CD4-positive, alpha-beta memory T cell (primary cell): ENCODE measurements at places on chromosomes 12 and 14.

DNA sequence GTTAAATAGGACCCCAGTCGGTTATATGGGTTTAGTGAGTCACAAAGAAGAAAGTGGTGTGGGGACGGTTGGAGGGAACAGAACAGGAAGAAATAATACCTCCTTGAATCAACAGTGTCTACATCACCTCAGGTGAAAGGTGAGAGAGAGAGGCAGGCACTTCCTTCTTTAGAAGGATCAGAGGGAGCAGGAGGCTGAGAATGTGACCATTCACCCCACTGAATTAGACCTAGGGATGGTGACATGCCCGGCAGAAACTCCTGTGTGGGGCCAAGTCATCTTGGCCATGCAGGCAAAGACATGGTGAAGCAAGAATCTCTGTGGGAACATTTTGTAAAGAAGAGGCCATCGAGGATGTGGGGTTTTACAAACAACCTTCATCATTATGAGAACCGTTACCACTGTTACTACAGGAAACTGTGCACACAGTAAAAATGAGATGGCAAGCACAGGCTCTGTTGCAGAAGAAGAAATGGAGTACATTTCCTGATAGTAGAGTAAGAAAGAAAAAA is 1196.9 kb downstream of the VRK1 start:
- DNase-seq = peak; percentile 75

- no peak for DNase-seq
Measured at GRCh38 chr12:77954206-77954555, 123.5 kb downstream of the NAV3 start.

GRCh38 chr12:57485695-57486094 is 2.2 kb upstream of the MARS1 start:
- DNase-seq = no peak

- DNase-seq = no peak
Measured at GRCh38 chr14:38174711-38175110, 33.0 kb upstream of the SSTR1 start.

DNA sequence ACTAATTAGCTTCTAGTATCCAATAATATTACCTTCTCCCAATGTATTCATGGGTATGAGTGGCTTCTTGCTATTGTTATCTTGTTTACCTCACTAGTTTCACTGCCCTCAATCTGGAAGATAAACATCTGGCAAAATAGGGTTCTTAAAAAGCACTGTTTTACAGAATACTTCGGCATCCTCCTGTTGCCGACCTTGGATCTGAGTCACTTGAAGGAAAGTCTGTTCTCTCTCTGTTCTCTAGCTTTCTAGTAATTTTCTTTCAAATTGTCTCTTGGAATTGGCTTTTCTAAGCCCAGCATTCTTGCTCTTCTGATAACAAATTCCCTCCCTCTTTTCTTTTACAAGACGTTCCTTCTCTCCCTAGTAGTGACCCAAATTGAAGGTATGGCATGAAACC is 189.5 kb downstream of the KITLG start:
- no peak for DNase-seq

GRCh38 chr14:53304726-53305381 is 151.7 kb upstream of the DDHD1 start:
- no peak for DNase-seq

GRCh38 chr14:36580856-36581831 is 1.3 kb downstream of the NKX2-8 start:
- no peak for DNase-seq

GRCh38 chr12:112381406-112381882 is 787 bp downstream of the HECTD4 start:
- peak; percentile 49 for DNase-seq

DNA sequence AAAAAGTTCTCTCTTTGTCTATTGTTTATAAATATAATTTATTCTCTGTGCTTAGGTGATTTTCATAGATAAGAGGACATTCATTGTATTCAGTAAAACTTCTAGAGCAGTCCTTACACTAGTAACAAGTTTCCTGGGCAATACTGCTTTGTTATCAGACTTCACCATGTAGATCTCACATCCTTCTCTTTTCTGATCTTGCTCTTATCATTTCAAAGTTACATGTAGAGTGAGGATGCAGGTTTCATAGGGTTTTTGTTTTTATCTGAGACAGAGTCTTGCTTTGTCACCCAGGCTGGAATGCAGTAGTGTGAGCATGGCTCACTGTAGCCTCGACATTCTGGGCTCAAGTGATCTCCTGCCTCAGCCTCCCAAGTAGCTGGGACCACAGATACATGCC is 789.5 kb downstream of the DIO2 start:
- no peak for DNase-seq

GRCh38 chr12:28893365-28893764 is 255.7 kb upstream of the FAR2 start:
- no peak for DNase-seq

GRCh38 chr14:94622653-94623421 is 10.6 kb downstream of the SERPINA3 start:
- no peak for DNase-seq

DNA sequence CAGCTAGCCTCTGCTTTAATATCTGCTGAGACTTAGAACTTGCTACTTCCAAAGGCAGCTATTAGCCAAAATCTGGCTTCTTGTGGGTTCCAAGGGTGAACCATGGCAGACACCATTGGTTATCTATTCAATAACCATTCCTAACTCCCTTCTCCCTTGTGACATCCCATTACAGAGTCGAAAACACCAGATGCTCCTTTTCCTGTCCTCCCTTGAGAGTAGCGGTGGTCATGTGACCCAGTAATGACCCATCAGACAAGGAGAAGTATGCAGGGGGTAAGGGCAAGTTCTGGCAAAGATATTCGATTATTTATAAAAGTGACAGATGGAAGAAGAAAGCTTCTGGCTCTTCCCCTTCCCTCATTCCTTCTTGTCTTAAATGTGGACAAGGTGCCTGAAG is 20.1 kb downstream of the TGFB3 start:
- DNase-seq = no peak

DNA sequence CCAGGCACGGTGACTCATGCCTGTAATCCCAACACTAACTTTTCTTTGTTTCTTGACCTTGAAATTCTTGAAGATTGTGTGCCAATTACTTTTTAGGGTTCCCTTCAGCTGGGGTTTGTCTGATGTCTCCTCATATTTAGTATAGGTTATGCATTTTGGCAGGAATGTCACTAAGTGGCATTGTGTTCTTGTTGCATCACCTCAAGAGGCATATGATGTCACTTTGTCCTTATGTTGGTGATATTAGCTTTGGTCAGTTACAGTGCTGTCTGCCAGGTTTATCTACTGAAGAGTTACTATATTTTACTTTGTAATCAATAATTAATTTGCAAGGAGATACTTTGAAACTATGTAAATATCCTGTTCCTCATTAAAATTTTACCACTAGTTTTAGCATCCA is 61.0 kb upstream of the BTG1 start:
- no peak for DNase-seq

DNA sequence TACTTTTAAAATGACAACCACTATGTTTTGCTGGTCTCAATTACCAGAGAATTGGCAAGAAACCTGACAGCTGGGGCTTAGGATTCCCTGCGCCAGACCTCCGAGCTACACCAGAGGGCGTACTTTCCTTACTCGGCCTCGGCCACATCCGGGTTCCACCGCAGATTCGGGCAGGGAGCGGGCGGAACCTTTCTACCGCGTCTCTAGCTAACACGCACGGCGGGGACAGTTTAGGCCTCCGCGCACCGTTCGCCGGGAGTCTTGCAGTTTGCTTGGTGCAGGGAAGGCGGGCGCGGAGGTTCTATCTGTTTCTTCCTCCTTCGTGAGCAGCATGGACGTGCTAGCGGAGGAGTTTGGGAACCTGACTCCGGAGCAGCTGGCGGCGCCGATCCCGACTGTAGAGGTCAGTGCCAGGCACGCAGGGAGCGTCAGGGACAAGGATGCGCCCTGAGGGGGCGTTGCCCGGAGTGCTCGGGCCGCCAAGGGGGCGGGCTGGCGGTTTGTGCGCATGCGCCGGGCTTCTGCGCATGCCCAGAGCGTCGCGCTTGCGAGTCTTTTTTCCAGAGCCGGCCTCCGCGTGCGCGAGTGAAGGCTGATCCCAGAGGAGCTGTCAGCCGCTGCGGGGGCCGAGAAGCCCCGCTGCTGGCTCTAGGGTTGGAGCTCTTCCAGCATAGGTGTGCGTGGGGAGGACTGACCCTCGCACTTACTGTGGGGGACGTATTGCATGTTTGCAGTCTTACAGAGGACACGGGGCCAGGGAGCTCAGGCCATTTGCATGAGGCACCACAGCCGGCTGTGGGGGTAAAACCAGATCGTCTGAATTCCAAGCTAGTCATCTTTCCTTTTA is at the start of gene POLR3B:
POLR3B (plus strand) TSS at position 200 of the 847 bp plus-strand sequence; CDS start at position 332, 132 bp downstream.
- DNase-seq = peak; percentile 98

- DNase-seq = no peak
Measured at GRCh38 chr14:24207104-24207551, 1.6 kb downstream of the TSSK4 start.

- DNase-seq = no peak
Measured at GRCh38 chr12:52910248-52910883, 5.5 kb upstream of the KRT8 start.

- DNase-seq = no peak
Measured at GRCh38 chr14:96247031-96247430, 9.0 kb upstream of the BDKRB1 start.

DNA sequence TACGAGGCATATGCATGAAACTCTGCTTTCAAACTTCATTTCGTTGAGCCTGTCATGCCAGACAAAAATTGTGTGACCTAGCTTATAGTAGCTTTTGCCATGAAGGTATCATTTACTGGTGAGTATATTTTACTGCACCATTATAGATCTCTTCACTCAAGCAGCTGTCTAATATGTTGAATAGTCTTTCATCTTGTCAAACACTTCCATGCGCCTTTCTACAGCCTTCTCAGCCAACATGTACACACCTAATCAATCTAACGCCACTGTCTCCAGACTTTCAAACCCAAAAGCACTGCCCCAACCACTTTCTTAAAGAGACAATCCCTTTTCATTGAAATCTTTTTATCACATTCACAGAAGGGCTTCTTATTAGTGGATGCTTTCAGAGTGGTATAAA is 757.4 kb downstream of the VRK1 start:
- no peak for DNase-seq

GRCh38 chr14:20499108-20499507 is 6.2 kb upstream of the RNASE10 start:
- DNase-seq = no peak

DNA sequence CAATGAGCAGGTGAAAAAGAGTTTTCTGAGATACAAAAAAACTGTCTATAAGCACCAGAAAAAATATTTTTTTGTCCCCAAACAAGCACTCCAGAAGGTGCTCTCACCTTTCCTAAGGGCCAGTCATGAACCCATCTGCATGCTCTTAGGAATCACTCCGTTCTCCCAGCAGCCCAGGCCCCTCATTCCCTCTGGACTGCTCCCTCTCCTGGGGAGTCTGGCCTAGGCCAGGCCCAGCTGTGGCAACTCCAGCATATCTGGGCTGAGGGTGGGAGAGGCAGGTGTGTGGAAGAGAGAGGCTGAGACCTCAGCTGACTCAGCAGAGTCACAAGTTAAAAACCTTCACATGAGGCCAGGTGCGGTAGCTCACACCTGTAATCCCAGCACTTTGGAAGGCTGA is 54.6 kb downstream of the TRAFD1 start:
- no peak for DNase-seq

GRCh38 chr12:67039995-67040860 is 228.9 kb upstream of the CAND1 start:
- no peak for DNase-seq

- DNase-seq = no peak
Measured at GRCh38 chr12:25715102-25715501, 162.0 kb upstream of the LMNTD1 start.

GRCh38 chr12:108642899-108643654 is 9.4 kb upstream of the SELPLG start:
- no peak for DNase-seq
